WTC11 (cell line): ENCODE measurements at places on chromosomes 12 and 14. TPM values are rescaled to one million over a fixed set of nuclear protein-coding genes. Genes with fewer than 3 reads are reported as not detected.

The TMBIM4 gene
- 29.8 to 41.9 TPM (median 37.8 TPM) in 3 replicates for total RNA-seq

The THAP2 gene
- 6.4 to 9.0 TPM (median 8.3 TPM) in 3 replicates for total RNA-seq

- no peak overlapping the region for H3K27ac ChIP-seq
- DNase-seq: no peak
- H3K4me1 ChIP-seq: no peaks in the 10 kb centered on the region
- H3K4me3 ChIP-seq: no peak overlapping the region
- no peaks in the 10 kb centered on the region for H3K36me3 ChIP-seq
Observed at GRCh38 chr12:123960029-123960735, 12.4 kb downstream of the CCDC92 start.

- H3K27me3 ChIP-seq: no peaks in the 10 kb centered on the region; the same call in 1 of the 2 replicates
- H3K4me3 ChIP-seq: no peak overlapping the region
- H3K4me1 ChIP-seq: no peaks in the 10 kb centered on the region
- DNase-seq: no peak
- no peaks in the 10 kb centered on the region for H3K36me3 ChIP-seq
- H3K27ac ChIP-seq: no peak overlapping the region
Observed at GRCh38 chr14:103832046-103832445, 15.3 kb downstream of the PPP1R13B start.
